ENCODE measurements at places on chromosomes 2 and 18. TPM values are rescaled to one million over a fixed set of nuclear protein-coding genes. Genes with fewer than 3 reads are reported as not detected.

DNA sequence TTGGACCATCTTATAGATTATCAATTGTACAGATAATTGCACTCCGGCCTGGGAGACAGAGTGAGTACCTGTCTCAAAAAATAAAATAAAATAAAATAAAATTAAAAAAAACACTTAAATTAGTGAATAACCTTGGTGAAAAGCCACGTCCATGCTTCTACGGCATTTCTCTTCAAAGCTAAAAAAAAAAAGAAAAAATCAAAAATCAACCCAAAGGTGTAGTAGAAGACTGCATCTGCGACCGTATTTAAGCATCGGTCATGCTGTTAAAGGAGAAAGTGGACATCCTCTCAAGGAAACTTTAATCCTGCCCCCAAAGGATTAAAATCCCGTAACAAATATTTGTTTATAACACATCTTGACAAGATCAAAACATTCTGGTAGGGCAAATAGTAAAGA is 350 bp upstream of the RNF138 start:
- peak overlapping the region; percentile 97 for H3K27ac ChIP-seq
- no peaks in the 10 kb centered on the region for H3K27me3 ChIP-seq
- H3K4me3 ChIP-seq, result peak overlapping the region; percentile 83

DNA sequence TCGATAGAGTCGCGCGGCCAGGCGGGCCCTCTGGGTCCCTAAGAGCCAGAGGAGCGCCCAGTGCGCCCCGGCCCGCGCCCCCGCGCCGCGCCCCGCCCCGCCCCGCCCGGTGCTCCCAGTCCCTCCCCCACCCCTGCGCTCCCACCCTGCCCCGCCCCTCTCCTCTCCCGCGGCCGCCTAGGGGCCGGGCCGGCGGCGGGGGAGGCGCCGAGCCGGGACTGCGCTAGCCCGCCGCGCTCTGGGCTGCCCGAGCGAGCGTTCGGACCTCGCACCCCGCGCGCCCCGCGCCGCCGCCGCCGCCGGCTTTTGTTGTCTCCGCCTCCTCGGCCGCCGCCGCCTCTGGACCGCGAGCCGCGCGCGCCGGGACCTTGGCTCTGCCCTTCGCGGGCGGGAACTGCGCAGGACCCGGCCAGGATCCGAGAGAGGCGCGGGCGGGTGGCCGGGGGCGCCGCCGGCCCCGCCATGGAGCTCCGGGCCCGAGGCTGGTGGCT is at the start of gene GPC1:
TSS of gene GPC1 (plus strand) at position 207 of the 491 bp plus-strand sequence. CDS start at position 463, 256 bp downstream.
- H3K27ac ChIP-seq, result peak within 1 kb of the TSS; percentile 88
- peaks cover 31% of the 10 kb centered on the region for H3K4me1 ChIP-seq
- no peaks in the 10 kb centered on the region for H3K36me3 ChIP-seq
- no peak for DNase-seq

LRRC30 gene
- not detected for total RNA-seq

CAVIN2 gene
- 1.8 TPM for total RNA-seq

GRCh38 chr18:23645568-23646175 is 17.0 kb downstream of the ANKRD29 start:
- DNase-seq, result no peak
- no peaks in the 10 kb centered on the region for H3K36me3 ChIP-seq
- H3K4me3 ChIP-seq, result no peak overlapping the region
- H3K27ac ChIP-seq, result no peak overlapping the region
- no peaks in the 10 kb centered on the region for H3K4me1 ChIP-seq

DNA sequence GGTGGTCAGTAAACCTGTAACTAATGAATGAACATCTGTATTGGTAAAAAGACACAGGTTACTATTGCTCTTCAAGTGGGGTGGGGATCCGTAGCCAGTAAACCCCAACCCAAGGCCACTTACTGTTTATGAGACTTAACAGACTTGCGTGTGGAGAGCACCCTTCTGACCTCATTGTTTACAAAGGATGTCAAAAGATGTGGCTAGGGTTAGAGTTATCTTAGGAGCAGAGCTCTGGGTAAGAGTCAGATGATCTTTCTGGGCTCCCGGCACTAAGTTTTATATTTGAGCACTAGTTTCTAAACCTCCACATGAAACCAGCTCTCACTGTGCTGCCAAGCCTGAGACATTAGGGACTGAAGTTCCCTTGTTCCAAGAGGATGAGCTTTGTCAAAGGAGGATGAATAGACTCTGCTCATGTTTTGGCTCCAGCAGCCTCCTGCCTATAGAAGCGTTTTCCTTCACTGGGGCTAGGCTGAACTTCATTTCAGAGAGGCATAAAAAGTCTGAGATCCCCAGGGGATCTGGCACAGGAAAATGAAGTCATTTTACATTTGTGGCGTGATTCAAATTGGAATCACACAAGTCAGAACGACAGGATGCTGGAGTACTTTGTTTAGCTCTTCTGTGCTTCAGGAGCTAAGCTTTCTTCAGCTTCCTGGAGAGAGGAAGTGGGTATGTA is 403.1 kb upstream of the TRIB2 start:
- no peaks in the 10 kb centered on the region for H3K36me3 ChIP-seq
- no peak for DNase-seq
- no peaks in the 10 kb centered on the region for H3K27me3 ChIP-seq
- H3K4me3 ChIP-seq, result no peak overlapping the region
- H3K27ac ChIP-seq, result peak overlapping the region; percentile 34

GRCh38 chr2:173667415-173667814 is 297.8 kb downstream of the SP3 start:
- H3K27ac ChIP-seq, result no peak overlapping the region
- H3K36me3 ChIP-seq, result no peaks in the 10 kb centered on the region
- peaks cover 2% of the 10 kb centered on the region for H3K27me3 ChIP-seq
- DNase-seq, result no peak

- H3K4me1 ChIP-seq, result no peaks in the 10 kb centered on the region
- H3K27me3 ChIP-seq, result no peaks in the 10 kb centered on the region
- H3K36me3 ChIP-seq, result no peaks in the 10 kb centered on the region
- DNase-seq, result no peak
These were observed 17.4 kb downstream of the SLC38A11 start for GRCh38 chr2:164937864-164938401.

GRCh38 chr18:3449512-3450011 is 410 bp upstream of the TGIF1 start:
- H3K36me3 ChIP-seq, result no peaks in the 10 kb centered on the region
- peak overlapping the region; percentile 95 for H3K4me3 ChIP-seq
- H3K27ac ChIP-seq, result peak overlapping the region; percentile 100
- no peak for DNase-seq
- H3K27me3 ChIP-seq, result no peaks in the 10 kb centered on the region

TMEM37 gene
- total RNA-seq, result 0.77 TPM

DNA sequence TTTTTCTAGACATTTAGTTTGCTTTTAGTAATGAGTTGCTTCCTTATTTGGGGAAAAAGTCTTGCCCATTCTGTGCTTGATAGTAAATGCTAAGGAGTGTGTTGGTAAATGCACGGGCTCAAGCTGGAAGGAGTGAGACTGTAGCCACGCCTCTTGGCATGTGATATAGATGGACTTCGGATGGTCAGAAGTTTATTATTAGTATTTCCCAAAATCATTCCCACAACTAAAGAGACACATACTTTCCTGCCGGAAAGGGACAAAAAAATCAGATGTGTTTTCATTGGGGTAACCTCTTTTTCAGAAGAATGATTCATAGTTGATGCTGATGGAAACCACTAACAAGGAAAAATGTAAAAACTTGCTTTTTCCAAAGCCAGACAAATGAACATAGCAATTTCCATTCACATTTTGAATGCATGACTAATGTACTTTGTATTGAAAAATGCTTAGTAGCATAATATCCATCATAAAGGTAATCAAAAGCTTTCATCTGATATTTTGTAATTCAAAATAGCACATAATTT is 133.2 kb downstream of the ZNF532 start:
- H3K4me1 ChIP-seq, result peaks cover 65% of the 10 kb centered on the region
- no peaks in the 10 kb centered on the region for H3K36me3 ChIP-seq
- H3K27me3 ChIP-seq, result no peaks in the 10 kb centered on the region

GRCh38 chr18:78935406-78935805 is 44.2 kb upstream of the SALL3 start:
- no peak overlapping the region for H3K27ac ChIP-seq
- no peaks in the 10 kb centered on the region for H3K36me3 ChIP-seq
- no peaks in the 10 kb centered on the region for H3K27me3 ChIP-seq
- no peaks in the 10 kb centered on the region for H3K4me1 ChIP-seq
- DNase-seq, result peak; percentile 68

GRCh38 chr2:61786876-61787275 is 67.0 kb downstream of the FAM161A start:
- no peak overlapping the region for H3K4me3 ChIP-seq
- H3K27ac ChIP-seq, result no peak overlapping the region
- H3K27me3 ChIP-seq, result peaks cover 8% of the 10 kb centered on the region
- H3K36me3 ChIP-seq, result peaks cover 3% of the 10 kb centered on the region
- no peaks in the 10 kb centered on the region for H3K4me1 ChIP-seq

- H3K27me3 ChIP-seq, result no peaks in the 10 kb centered on the region
- no peak for DNase-seq
- peaks cover 14% of the 10 kb centered on the region for H3K36me3 ChIP-seq
- H3K4me3 ChIP-seq, result peak overlapping the region; percentile 58
- H3K27ac ChIP-seq, result peak overlapping the region; percentile 96
These were observed 169.9 kb downstream of the SMAD7 start for GRCh38 chr18:48780913-48781162.

GRCh38 chr2:238784671-238785527 is 63.0 kb upstream of the TWIST2 start:
- H3K27me3 ChIP-seq, result peaks cover 12% of the 10 kb centered on the region
- no peak overlapping the region for H3K27ac ChIP-seq

DNA sequence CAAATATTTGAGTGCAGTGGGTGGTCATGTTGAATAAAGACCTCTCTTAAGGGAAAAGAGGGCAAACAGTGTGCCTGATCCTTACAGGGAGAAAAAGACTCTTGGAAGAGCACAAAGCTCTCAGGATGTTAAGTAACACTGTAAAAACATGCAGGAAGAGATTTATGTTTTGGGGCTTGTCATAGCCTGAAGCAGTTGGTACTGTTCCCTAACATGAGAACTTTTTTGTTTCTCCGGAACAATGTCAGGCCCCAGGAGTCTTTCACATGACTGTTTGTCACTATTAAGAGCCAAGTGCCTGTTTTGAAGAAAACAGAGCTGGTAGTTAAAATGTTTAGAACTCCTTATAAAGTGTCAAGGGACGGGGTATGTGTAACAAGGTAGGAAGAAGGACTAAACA is 83.7 kb upstream of the B3GNT2 start:
- no peaks in the 10 kb centered on the region for H3K27me3 ChIP-seq
- no peak for DNase-seq
- peaks cover 1% of the 10 kb centered on the region for H3K36me3 ChIP-seq
- H3K27ac ChIP-seq, result no peak overlapping the region
- no peak overlapping the region for H3K4me3 ChIP-seq

Measured in chondrocyte (in vitro differentiated cells).